ENCODE measurements at places on chromosomes 4 and X. TPM values are rescaled to one million over a fixed set of nuclear protein-coding genes. Genes with fewer than 3 reads are reported as not detected.
A peak's percentile ranks its signal among the peaks of the same experiment; 100 is the strongest.

NOX1 gene
- not detected for total RNA-seq

PPA2 gene
- total RNA-seq: 64.0 TPM

MAMLD1 gene
- total RNA-seq: 0.34 TPM

DDIT4L gene
- 4.9 TPM for total RNA-seq

SGMS2 gene
- total RNA-seq: 0.72 TPM

- no peak overlapping the region for H3K27ac ChIP-seq
- no peaks in the 10 kb centered on the region for H3K4me1 ChIP-seq
- no peaks in the 10 kb centered on the region for H3K27me3 ChIP-seq
- no peaks in the 10 kb centered on the region for H3K36me3 ChIP-seq
These were observed 147.3 kb downstream of the CORIN start for GRCh38 chr4:47690611-47691010.

GRCh38 chr4:93416344-93417128, 412.0 kb upstream of the ATOH1 start:
- H3K36me3 ChIP-seq: no peaks in the 10 kb centered on the region
- H3K27ac ChIP-seq: no peak overlapping the region
- no peaks in the 10 kb centered on the region for H3K4me1 ChIP-seq
- peaks cover 22% of the 10 kb centered on the region for H3K27me3 ChIP-seq
- DNase-seq: no peak

- 0 out of 2 replicates have a peak, but pooled peaks cover 2% of the 10 kb centered on the region for H3K4me1 ChIP-seq
- H3K27ac ChIP-seq: no peak overlapping the region
- no peaks in the 10 kb centered on the region for H3K27me3 ChIP-seq
- no peak for DNase-seq
These were observed 389.3 kb upstream of the EPHA5 start for GRCh38 chr4:66059556-66059955.

DNA sequence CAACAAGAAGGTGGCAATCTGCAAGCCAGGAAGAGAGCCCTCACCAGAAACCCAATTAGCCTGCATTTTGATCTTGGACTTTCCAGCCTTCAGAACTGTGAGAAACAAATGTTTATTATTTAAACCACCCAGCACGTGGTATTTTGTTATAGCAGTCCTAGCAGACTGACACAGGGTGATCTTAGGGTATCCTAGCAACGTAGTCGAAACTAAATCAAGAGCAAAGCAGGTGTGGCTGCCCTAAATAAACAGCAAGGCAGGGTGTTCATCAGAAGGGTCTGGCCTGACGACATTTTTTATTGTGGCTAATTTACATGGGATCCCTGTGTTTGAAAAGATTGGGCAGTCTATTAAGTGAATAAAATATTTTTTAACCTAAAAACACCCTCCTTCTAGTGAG, 198.8 kb downstream of the VEGFC start:
- no peaks in the 10 kb centered on the region for H3K4me1 ChIP-seq
- DNase-seq: no peak
- H3K36me3 ChIP-seq: peaks cover 4% of the 10 kb centered on the region
- no peak overlapping the region for H3K27ac ChIP-seq

DNA sequence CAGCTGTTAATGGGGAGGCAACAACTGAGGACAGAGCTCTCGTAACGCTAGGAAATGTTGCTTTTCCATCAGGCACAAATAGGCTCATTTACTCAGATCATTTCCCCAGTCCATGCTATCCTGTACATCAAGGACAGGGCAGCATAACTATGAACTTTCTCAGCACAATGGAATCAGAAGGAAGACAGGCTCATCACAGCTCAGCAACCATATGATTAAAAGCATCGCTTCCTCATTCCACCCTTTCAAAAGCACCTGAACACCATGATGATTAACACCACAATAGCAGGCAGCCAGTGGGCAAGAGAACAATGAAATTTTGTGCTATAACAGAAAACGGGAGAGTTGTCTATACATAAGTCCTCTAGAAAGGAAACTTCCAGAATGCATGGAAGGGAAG, 297.8 kb downstream of the ZNF674 start:
- H3K4me3 ChIP-seq: no peak overlapping the region
- peaks cover 24% of the 10 kb centered on the region for H3K4me1 ChIP-seq
- H3K27me3 ChIP-seq: peaks cover 21% of the 10 kb centered on the region
- no peaks in the 10 kb centered on the region for H3K36me3 ChIP-seq

- DNase-seq: peak; percentile 5
- peaks cover 22% of the 10 kb centered on the region for H3K27me3 ChIP-seq
- H3K27ac ChIP-seq: no peak overlapping the region
- no peak overlapping the region for H3K4me3 ChIP-seq
These were observed 34.4 kb upstream of the HMX1 start for GRCh38 chr4:8905773-8906667.

GRCh38 chrX:130339408-130340222, at the start of gene SLC25A14:
Gene SLC25A14, plus strand, starts transcription at chrX:130339919. Its CDS starts 360 bp downstream, at chrX:130340279.
- H3K4me1 ChIP-seq: peaks cover 35% of the 10 kb centered on the region

DNA sequence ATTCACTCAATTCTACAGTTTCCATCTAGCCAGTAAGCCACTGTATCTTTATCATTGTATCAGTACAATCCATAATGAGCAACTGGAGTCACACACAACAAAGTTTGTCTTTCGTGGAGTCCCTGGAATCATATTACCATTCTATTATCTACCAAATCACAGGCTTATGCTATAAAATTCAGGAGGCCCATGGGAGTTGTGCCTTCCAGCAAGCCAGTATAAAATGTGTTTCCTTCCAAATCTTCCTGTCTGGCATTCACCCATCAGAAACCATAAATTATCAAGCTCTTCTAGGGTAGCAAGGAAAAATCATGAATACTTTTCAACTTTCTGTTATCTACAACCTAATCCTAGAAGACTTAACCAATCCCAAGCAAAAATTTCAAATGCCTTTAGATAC, 1383.3 kb upstream of the PCDH7 start:
- DNase-seq: no peak
- 0 out of 2 replicates have a peak, but pooled peaks cover 4% of the 10 kb centered on the region for H3K4me1 ChIP-seq
- H3K27me3 ChIP-seq: no peaks in the 10 kb centered on the region
- no peak overlapping the region for H3K4me3 ChIP-seq
- no peak overlapping the region for H3K27ac ChIP-seq

- H3K4me1 ChIP-seq: no peaks in the 10 kb centered on the region
- no peak overlapping the region for H3K4me3 ChIP-seq
- DNase-seq: no peak
- no peak overlapping the region for H3K27ac ChIP-seq
These were observed 41.9 kb downstream of the XAGE2 start for GRCh38 chrX:52410439-52411394.

DNA sequence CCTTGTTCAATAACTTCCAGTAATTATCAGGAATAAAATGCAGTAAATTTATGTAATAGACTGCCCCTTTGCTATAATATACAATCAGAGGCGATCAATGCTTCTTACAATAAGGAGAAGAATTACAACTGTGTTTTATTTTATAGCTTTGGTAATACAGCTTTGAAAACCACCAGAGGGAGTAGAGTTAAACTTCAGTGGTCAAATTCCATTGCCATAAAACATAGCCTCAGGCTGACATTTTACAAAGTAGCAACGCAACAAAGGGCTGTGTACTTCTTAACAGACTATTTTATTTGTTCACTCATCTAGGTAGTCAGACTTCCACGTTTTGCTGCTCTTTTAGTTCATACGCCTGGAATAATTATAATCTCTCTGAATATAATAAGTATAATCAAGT, 58.5 kb downstream of the TEX13C start:
- H3K4me1 ChIP-seq: peaks cover 16% of the 10 kb centered on the region
- no peak for DNase-seq
- peaks cover 14% of the 10 kb centered on the region for H3K27me3 ChIP-seq
- H3K36me3 ChIP-seq: no peaks in the 10 kb centered on the region
- H3K27ac ChIP-seq: no peak overlapping the region
- no peak overlapping the region for H3K4me3 ChIP-seq

DNA sequence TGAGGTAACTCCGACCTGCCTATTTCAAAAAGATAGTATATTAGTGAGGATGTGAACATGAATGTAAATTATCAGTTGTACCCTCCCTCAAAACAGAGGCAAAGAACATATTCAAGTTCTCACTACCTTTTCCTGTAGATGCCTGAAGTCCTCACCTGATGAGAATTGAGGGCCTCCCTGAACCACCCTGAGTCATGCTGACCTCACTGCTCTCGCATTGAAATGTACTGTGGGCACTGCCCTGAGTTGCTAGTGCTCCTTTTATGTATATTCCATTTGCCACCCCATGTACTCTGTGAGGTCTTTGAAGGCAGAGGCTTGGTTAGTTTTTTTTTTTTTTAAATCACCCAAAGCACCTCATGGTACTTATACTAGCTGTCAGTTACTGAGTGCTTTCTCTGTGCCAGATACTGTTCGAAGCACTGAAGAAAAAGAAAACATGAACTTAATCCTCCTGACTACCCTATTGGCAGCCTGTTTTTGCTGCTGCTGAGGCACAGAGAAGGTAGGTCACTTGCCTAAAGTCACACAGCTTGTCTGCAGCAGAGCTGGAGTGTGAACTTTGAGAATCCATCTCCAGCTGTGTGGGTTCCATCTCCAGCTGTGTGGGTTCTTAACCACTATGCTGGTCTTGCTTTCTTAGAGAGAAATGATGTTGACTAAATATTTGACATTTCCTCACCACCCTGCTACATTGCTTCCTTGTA, 253.1 kb upstream of the GPC4 start:
- no peak overlapping the region for H3K27ac ChIP-seq
- no peak overlapping the region for H3K4me3 ChIP-seq
- DNase-seq: no peak
- H3K4me1 ChIP-seq: peaks cover 42% of the 10 kb centered on the region
- H3K27me3 ChIP-seq: no peaks in the 10 kb centered on the region

GRCh38 chr4:5050520-5051277, 581 bp upstream of the STK32B start:
- H3K27me3 ChIP-seq: peaks cover 70% of the 10 kb centered on the region
- peak overlapping the region; percentile 87 for H3K4me3 ChIP-seq
- H3K27ac ChIP-seq: no peak overlapping the region
- H3K4me1 ChIP-seq: peaks cover 8% of the 10 kb centered on the region

DNA sequence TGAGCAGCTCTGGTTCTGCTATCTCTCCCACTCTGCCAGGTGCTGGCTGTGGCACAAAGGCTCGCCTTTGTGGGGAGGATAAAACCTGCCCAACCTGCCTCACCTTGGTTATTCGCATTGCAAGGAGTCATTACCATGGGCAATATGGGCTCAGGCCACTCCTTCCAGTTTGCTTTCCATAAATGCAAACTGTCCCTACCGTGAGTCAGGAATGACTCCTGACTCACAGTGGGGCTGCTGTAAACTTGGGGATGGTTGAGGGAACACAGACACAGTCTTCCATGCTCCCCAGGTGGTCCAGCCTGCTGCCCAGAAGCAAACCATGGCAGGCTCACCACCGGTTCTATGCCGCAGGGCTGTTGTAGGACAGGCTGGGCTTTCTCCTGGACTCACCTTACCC, 36.1 kb downstream of the COQ2 start:
- no peaks in the 10 kb centered on the region for H3K36me3 ChIP-seq
- peaks cover 7% of the 10 kb centered on the region for H3K4me1 ChIP-seq
- peaks cover 2% of the 10 kb centered on the region for H3K27me3 ChIP-seq
- no peak overlapping the region for H3K27ac ChIP-seq
- no peak for DNase-seq

GRCh38 chr4:76108467-76109181, 34.1 kb downstream of the ART3 start:
- no peaks in the 10 kb centered on the region for H3K4me1 ChIP-seq
- no peak overlapping the region for H3K4me3 ChIP-seq
- no peak overlapping the region for H3K27ac ChIP-seq
- peaks cover 29% of the 10 kb centered on the region for H3K27me3 ChIP-seq
- no peak for DNase-seq
